Mesenteric fat pad (tissue), 1 donor: ENCODE measurements at places on chromosomes 13 and 19. TPM values are rescaled to one million over a fixed set of nuclear protein-coding genes. Genes with fewer than 3 reads are reported as not detected.

GRCh38 chr19:49758292-49758691 is 4.8 kb downstream of the TSKS start:
- DNase-seq, result no peak

DNA sequence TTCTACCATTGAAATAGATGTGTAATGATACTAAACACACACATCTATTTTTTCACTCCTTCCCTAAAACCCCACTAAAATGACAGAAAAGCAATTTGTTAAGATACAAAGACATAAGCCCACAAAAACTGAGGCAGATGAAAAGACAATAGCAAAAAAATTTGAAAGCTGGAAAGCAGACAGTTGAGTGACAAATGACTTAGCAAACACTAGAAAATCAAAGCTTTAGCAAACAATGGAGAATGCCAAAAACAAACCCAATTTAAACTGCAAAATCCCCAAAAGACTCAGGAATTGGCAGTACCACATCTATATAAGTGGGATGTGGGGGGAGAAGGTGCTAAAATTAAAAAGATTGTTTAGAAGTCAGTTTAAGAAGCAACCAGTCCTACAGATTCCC is 9.5 kb downstream of the TSC22D1 start:
- DNase-seq, result no peak

- no peak for DNase-seq
Measured at GRCh38 chr13:99542788-99543406, 41.6 kb downstream of the TM9SF2 start.

Gene TINCR
- 0.48 TPM for total RNA-seq

Gene YJU2
- 15.1 TPM for total RNA-seq

- no peak for DNase-seq
Measured at GRCh38 chr13:31201341-31202031, 1.7 kb downstream of the B3GLCT start.

DNA sequence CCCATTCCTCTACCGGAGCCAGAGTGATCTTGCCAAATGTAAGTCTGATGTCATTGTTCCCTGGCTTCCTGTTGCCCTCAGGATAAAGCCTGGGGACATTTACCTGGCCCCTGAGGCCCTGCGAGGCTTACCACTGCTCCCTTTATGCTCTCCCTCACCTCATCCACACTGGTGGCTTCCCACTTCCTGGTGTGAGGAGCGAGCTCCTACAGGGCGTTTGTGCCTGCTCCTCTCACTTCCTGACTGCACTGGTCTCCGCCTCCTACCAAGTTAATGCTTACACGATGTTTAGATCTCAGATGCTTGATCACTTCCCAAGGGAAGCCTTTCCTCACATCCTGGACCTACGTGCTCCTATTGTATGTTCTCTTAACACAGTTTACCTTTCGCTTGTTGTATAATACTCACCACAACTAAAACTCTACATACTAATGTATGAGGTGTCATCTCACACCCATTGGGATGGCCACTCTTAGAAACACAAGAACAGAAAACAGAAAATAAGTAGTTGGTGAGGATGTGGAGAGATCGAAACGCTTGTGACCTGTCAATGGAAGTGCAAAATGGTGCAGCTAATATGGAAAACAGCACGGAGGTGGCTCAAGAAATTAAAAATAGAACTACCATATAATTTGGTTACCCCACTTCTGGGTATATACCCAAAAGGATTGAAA is 177.6 kb downstream of the SHISA2 start:
- DNase-seq, result no peak

GRCh38 chr13:31674051-31674450 is 65.3 kb upstream of the RXFP2 start:
- DNase-seq, result no peak

Gene ACER1
- not detected for total RNA-seq

DNA sequence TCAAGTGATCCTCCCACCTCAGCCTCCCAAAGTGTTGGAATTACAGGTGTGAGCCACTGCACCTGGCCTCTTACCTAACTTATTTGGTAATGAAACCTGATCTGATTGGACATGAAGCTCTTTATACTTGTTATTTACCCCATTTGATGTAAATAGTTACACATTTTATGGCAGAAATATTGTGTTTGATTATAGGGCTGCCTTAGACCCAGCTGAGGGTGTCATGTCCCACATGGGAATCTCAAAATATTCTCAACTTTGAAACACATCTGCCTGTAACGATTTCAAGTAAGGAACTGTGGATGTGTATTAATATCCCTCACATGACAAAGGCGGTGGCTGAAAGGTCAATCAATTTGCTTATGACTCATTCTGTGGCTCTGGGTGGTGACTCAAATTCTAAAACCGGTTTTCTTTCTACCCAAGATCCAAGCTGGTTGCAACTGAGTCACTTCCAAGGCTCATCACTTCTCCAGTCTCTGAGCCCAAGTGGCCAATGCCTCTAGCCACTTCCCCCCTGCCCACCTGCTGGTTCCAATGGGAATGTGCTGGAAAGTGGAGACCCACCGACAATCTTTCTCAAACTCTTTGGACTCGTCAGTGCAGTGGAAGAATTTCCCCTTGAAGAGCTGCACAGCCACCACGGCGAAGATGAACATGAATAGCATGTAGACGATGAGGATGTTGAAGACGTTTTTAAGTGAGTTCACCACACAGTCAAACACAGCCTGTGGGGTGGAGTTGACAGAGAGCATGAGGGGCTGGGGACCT is 110.9 kb downstream of the IER2 start:
- DNase-seq, result no peak

DNA sequence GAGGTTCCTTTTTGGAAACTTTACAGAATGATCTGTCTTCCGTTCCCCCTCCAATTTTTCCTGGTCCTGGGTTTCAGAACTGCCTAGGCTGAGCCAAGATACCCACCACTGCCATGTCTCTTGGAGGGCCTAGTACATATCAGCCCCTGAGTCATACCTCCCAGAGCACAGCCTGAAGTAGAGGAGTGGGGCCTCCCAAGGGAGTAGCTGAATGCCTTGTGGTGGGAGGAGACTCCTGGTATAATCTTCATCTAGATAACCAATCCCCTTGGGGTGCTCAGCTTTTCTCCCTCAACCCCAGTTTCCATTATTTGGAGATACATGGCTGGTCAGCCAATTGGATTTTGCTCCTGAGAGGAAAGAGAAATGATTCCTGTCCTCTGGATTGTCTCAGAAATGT is 30.3 kb downstream of the ZNF763 start:
- no peak for DNase-seq

DNA sequence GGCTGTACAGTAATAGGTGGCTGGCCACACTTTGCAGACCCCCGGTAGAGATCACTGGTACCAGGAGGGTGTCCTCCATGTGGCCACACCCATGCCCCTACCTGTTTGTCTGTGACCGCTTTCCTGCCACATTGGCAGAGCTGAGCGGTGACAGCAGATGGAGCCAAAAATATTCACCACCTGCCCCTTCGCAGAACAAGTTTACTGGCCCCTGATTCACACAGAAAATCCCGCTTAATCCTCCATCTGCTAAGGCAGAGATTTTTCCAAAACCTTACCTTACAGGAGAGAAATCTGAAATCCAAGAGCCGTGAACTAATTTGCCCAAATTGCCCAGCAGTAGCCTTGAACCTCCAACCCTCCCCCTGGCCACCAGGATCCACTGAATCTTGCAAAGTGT is 52.1 kb downstream of the MYO9B start:
- no peak for DNase-seq

GRCh38 chr19:5418677-5419076 is 36.5 kb upstream of the ZNRF4 start:
- no peak for DNase-seq

DNA sequence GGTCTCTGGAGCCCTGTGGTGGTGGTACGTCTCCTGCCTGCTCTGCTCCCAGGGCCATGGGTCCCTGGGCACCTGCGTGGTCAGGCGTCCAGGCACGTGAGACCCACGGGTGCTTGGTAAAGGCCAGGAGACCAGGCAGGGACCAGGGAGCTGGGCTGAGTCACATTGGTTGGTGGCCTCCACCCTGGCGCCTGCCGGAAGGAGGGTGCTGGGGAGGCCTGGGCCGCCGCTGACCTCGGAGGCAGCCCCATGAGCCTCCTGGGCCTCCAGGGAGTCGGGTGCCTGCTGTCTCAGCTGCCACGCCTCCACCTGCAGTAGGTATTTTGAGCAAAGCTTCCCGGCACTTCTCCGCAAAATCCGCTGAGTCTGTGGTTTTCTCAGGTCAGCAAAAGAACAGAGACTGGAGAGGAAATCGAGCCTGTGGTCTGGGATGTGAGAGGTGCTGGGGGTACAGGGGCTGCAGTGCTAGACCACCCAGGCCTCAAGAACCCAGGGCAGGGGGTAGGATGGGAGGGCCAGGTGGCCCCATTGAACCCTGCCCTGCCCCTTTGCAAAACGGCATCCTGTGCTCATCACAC is 3.6 kb upstream of the PLK5 start:
- DNase-seq, result no peak

DNA sequence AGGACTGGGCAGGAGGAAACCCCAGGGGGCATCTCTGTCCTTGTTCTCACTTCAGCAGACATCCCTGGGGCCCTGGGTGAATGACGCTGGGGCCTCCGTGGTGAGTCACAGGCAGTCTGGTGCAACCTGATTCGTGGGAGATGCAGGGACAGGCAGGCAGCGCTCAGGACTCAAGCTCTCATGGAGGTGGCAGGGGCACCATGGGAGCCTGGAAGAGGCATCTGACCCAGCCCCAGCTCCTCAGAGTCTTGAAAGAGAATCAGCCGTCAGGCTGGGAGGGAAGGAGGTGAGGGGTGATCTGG is 14.0 kb upstream of the PTOV1 start:
- DNase-seq, result no peak

Gene MBD3L5
- not detected for total RNA-seq

DNA sequence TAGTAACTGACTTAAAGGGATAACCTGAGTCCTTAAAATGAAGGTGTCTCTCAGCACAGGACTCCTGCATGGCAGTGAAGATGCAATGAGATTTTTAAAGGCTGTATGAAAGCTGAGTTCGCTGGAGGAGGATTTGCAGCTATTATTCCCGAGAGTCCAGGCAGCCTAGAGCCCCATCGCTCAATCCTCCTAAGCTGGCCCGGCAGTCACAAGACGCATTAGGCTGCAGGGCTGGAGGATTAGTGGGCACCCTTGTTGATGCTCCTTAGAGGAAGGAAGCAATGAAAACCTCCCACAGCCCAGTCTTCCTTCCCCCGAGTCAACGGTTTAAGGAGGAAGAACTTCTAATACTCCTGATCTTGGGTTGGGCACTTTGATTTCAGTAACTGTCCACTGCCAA is 239.5 kb downstream of the EFNB2 start:
- no peak for DNase-seq

Gene DZIP1
- total RNA-seq, result 7.8 TPM

Gene WASF3
- total RNA-seq, result 136 TPM

DNA sequence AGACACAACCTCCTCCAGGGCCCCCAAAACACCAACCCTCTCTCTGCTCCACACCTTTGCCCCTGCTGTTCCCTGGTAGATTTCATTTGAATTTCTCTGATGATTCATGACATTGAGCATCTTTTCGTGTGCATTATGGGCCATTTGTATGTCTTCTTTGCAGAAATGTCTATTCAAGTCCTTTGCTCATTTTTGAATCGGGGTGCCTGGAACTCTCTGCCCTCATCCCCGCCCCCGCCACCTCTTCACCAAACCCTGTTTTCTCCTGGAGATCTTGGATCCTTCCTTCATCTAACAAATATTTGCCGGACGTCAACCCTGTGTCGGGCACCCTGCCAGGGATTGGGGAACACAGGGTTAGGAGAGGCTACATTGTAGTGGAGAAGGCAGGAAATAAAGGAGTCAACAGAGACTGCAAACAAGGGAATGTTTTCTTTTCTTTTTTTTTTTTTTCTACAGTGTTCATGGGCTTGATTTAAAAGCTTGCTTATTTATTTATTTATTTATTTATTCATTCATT is 25.5 kb upstream of the SLC1A5 start:
- DNase-seq, result no peak

DNA sequence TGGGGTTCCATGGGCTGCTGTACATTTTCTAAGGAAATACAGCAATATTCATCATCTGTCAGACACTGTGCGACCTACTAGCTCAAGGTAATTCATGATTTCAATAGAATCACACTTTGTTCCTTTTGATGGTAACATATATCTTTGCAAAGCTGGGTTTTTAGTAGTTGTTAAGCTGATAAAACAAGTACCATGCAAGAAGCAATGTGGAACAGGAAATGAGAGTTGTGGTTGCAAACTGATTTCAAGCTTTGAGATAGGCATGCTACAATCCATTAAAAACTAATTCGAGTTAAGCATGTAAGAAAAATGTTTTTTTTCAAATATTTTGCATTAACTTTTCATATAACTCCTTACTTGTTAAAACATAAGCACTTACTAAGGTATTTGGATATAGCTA is 6.8 kb upstream of the MBNL2 start:
- no peak for DNase-seq

GRCh38 chr19:48644839-48645619 is 958 bp downstream of the CA11 start:
- DNase-seq, result no peak

DNA sequence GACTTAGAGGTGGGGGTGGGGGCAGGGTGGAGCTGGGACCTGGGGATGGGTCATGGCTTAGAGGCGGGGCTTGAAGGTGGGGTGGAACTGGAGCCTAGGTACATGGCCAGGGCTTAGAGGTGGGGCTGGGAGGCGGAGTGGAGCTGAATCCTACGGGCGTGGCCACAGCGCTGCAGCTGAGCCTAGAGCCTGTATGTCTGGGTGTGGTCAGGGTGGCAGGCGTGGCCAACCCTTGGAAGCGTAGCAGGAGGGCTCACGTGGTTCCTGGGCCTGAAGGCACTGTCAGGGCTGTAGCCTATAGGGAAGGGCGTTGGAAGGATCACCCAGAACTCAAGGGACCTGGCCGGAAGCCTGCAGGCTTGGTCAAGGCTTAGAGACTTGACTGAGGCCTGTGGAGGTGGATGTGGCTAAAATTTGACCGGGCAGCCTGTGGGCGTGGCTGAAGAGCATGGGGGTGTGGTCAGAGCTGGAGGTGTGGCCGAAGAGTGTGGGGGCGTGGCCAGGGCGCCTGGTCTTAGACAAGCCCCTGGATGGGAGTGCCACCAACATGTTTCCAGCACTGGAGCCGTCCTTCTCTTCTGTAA is 24.3 kb downstream of the COLGALT1 start:
- no peak for DNase-seq

GRCh38 chr13:23472189-23472588 is 38.7 kb upstream of the SACS start:
- no peak for DNase-seq

GRCh38 chr13:21071924-21072323 is 10.5 kb upstream of the LATS2 start:
- DNase-seq, result no peak

DNA sequence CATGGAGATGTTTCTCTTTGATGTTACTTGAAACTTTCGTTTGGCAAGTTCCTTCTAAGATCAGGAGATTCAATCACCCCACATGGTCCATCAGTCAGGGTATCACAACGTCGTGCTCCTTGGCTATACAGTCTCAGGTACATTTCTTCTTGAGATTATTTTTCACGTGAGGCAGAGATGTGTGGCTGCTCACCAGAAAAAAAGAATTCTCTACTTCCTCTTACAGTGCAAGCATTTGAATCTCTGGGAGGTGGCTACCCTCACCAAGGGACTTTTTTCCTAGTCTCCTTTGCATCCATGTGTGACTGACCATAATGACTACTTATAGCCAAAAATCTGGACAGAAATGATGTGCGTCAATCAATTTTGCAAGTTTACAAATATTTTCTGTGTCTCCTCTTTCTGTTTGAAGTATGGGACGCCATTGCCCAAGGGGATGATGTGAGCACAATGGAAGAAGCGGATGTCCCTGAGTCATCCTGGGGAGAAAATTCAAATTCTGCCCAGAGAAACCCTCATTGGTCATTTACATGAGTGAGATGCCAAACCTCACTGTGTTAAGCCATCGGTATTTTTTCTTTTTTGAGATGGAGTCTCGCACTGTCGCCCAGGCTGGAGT is 8.6 kb upstream of the LAIR2 start:
- no peak for DNase-seq
